Erythroblast (primary cell): ENCODE measurements at places on chromosomes 5 and 9.
A peak's percentile ranks its signal among the peaks of the same experiment; 100 is the strongest.

GRCh38 chr5:160537116-160537515 is 115.5 kb downstream of the PTTG1 start:
- DNase-seq: no peak

- no peak for DNase-seq
These were observed 99.4 kb upstream of the TARS1 start for GRCh38 chr5:33341351-33341750.

GRCh38 chr9:118271936-118272335 is 567.7 kb downstream of the TLR4 start:
- DNase-seq: no peak

DNA sequence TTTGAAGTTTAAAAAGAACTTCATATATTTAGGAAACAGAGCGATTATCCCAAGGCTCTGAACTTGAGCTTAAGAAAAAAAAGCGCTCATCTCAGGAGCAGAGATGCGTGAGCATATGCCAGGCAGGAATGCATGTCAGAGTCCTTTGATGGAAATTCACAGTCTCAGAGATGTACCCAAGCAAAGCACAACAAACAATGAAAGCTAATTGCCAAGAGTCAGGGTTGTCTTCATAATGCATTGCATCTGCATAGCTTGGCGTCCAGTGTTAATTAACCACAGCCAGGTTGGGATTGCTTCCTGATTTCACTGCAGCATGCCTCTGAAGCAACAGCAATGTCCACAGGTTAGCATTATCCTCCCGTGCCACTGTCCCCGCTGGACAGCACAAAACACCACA is 907.0 kb upstream of the DMAC1 start:
- DNase-seq: no peak

DNA sequence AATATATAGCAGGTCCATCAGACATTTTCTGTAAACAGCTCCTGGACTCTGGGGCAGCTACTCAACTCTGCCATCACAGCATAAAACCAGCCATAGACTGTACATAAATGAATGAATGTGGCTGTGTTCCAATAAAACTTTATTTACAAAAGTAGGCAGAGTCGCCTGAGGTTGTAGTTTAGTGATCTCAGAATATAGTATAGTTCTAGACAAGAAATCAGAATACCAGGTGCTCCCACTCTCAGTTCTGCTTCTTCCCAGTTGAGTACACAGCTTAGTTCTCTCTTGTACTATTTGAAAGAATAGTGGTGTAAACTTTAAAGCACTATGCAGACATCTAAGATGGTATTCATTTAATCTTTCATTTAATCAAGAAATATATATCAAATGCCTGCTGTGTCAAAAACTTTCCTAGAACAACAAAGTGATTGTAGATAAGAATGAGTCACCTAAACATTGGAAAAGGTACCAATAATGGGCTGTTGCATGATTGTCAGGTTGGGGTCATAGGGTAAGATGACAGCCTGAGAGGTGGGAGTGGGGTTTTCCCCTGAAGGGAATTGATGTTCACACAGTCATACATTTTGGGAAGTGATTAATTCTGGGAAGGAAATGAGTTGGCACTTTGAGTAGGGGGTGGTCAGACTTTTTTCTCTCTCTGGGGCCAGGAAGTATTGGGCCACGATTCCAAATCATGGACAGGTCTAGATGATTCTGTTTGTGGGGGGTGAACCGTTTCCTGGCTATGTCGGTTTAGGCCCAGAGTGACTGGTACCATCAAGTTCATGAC is 37.0 kb downstream of the TNFSF8 start:
- DNase-seq: no peak

DNA sequence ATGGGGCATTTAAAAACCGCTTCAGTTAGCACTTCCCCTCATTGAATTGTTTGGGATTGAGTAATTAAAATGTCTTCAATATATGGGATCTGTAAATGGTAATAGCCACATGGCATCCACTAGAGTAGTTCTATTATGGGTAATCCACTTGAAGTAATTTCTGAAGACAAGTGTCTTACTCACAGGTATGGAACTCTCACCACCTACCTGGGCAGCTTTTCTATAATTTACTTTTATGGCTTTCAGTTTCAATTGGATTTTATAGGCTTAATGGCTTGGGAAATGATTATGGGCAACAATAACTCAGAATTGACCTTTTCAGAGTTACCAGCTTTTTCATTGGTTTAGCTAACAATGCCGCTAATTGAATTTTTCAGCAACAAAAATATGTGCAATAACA is 597.9 kb downstream of the PTPRD start:
- DNase-seq: no peak

- DNase-seq: no peak
These were observed 125.3 kb downstream of the EFNA5 start for GRCh38 chr5:107545486-107545885.

DNA sequence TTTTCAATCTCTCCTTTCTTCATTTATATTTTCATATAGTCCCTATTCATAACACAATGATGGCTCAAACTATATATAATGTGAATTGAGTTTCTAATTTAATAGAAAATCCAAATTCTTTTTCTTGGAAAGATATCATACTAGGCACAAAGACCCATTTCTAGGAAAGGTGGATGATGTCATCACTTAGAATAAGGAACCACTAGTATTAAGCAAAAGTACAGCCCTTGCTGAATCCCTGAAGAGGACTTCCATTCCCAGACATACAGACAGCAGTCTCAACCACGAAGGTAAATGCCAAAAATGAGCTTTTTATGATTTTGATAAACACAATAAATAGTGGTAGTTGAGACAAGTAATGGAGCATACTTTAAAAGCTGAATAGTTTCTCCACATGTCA is 210.0 kb downstream of the FBN2 start:
- DNase-seq: no peak

DNA sequence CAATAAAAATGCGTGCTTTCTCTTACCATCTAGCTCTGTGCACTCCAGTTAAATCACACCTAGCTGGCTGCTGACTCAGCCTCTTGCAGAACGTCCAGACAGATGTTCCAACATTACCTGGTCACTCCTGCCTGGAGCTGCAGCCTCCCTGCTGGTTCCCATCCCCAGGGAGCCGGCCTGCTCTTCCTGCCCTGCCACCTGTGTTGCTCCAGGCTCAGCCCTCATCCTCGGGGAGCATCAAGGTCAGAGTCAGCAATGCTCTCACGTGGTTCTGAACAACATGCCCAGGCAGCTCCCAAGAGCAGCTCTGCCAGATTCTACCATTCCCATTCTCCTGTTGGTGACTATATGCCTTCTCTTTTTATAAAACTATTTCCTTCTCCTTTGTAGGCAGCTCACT is 81.3 kb downstream of the GADD45G start:
- no peak for DNase-seq

GRCh38 chr5:65952259-65952658 is 25.9 kb downstream of the ERBIN start:
- no peak for DNase-seq

- DNase-seq: no peak
These were observed 581.6 kb upstream of the CDH9 start for GRCh38 chr5:27619982-27620381.

DNA sequence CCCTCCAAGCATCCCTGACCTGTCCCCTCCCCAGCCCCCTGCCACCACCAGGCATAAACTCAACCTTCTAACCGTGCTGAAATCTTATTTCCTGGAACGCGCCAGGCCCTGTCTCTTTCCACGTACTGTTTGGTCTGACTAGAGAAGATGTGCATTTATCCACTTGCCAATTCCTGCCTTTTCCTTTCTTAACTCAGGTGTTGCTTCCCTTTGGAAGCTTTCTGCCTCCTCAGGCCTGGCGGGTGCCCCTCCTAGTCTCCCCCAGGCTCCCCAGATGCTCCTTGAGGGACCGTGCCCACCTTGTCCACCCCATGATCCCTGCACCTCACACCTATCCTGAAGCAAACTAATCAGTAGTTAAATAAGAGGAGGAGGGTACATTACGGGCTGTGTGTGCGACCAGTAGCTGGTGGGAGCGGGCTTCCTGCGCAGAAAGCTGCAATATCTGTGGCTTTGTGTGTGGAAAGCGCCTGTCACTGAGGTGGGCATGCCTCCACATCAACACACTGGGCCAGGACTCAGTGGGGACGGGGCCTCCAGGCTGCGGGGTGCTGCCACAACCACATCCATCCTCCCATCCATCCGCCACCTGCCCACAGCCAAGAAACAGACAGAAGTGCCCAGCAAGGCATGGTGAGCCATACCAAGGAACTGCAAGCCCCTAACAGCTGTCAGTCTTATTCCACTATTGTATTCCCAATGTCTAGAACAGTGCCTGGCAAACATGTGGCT is 73.5 kb downstream of the COL23A1 start:
- DNase-seq: no peak

- DNase-seq: no peak
These were observed 541.1 kb downstream of the DNAH5 start for GRCh38 chr5:13403351-13403750.

GRCh38 chr9:95939472-95939871 is 64.0 kb downstream of the ERCC6L2 start:
- DNase-seq: no peak

- no peak for DNase-seq
These were observed 30.3 kb downstream of the TYRP1 start for GRCh38 chr9:12723409-12724028.

- no peak for DNase-seq
These were observed 43.3 kb downstream of the TLR4 start for GRCh38 chr9:117747386-117747970.

DNA sequence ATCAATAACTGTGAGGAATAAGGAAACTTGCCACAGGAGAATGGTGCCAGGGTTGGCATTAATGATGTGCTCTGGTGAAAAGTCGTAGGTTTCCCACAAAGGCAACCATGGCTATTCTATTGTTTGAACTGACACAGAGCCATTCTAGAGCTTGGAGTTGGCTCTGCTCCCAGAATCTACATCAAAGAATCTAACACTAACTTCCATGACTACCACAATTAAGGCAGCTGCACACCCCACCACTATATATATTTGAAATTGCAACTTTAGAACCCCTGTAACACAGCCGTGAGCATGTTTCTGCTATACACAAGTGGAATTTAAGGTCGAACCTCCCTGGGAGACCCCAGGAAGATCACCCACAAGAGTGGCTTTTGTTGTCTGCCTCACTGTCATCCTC is 89.7 kb upstream of the CCDC152 start:
- DNase-seq: no peak

- DNase-seq: peak; percentile 3
These were observed 54.4 kb downstream of the CCDC192 start for GRCh38 chr5:127757576-127757975.

DNA sequence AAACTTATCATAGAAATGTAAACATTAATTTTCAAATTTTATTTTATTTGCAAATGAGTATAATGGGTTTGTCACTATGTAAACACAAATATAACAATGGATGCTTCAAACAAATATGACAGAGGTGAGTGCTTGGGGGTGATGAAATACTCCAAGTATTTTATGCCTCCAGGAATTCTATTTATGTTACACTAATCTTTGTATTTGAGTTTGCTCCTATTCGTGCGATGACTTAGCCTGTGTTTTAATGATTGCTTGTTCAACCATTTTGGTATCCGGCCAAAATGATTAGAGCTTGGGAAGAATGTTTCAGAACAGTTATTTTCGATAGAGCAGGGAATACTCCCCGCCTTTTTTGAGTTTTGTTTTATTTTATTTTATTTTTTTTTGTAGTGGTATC is 5.0 kb downstream of the DMRT2 start:
- DNase-seq: no peak

DNA sequence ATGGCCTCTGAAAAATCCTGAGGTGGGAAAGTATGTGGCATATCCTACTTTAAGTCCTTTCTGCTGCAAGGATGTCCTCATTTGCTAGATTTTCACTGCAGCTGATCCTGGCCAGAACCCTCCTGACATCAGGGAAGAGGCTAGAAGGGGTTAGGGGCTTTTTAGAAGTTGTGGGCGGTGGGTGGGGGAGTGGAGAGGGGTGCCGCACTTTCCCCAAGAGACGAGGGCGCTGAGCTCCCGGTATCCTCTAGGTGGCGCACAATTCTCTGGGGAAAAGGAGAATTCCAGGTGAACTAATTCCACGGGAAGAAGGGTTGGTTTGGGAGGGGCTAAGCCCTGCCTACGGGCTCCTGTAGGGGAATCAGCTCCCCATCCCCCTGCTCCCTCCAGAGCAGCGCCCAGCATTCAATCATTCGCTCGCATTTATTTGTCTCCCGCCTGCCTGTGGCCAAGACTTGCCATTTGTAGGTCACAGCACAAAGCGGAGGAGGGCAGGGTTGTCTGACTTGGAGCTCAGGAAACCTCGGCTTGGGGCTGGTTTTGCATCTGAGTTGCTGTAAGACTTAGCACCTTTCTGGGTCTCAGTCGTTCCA is 42.9 kb upstream of the HAND1 start:
- DNase-seq: peak; percentile 39

- DNase-seq: no peak
These were observed 11.4 kb upstream of the ACOT12 start for GRCh38 chr5:81405126-81405891.

DNA sequence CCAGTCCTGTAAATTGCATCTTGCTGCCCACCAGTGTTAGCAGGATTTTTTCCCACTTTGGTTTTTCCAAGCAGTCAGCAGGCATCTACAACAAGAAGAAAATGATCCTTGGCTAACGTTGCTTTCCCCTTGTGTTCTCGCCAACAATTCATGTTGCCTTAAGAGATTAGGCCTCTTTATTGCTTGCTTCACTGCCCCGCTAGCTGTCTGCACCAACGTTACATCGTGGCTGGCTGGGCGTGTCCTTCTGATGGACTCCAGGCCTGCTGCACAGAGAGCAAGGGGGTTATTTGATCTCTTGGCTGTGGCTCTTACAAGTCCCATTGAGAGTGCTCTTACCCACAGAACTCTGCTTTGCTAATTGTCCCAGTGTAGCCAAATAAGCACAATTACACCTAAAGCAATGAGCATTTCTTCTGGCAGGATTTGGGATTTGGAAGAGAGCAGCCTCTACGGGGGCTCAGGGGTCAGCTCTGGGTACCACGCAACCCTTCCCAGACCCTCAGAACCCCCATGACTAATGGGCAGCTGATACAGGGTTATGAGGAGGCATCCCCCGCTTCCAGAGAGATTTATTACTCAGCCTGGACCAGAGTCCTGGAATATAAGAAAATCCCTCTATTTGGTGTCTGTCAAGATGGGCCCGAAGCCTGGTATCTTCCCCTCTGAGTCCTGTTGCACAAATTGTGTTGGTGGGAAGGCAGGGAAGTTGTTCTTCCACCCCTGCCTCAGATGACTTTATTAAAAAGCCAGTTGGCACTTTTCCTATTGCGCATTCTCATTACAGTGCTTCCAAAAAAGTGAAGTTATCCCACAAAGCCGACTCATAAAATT is 17.6 kb downstream of the DCANP1 start:
- no peak for DNase-seq

- DNase-seq: no peak
These were observed 40.0 kb upstream of the ABL1 start for GRCh38 chr9:130794923-130795495.
